ENCODE measurements at places on chromosomes 13 and 19.

DNA sequence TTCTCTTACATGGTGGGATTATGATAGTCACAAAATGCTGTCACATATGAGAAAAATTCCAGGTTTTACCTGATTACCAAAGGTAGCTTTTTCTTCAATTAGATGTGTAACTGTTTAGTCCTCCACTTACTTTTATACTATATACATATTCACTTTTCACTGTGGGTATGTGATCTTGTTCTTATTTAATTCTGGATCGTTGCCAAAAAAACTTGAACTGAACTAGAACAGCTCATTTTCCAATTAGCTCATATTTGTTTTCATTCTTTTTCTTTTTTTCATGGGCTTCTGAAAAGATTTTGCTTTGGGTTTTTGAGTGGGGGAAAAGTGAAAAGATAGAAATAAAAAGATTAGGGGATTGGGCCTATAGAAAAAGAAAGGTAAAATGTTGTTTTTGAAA, 291.9 kb downstream of the NDFIP2 start:
- no peak for DNase-seq

DNA sequence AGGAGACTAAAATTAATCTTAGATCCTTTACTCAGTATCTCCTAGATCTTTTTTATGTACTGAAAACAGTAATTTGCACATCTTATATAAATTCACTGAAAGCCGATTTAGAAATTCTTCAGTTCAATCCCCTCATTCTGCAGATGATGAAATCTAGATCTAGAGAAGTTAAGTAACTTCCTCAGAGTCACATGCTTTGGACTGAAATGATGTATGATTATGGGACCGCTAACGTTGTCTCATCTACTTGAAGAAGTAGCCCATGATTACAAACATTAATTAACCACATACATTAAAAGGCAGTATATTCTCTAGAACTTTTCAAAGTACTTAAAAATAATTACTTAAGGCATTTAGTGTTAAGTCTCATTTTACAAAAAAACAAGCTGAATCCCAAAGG, 37.8 kb downstream of the ELF1 start:
- DNase-seq = no peak

DNA sequence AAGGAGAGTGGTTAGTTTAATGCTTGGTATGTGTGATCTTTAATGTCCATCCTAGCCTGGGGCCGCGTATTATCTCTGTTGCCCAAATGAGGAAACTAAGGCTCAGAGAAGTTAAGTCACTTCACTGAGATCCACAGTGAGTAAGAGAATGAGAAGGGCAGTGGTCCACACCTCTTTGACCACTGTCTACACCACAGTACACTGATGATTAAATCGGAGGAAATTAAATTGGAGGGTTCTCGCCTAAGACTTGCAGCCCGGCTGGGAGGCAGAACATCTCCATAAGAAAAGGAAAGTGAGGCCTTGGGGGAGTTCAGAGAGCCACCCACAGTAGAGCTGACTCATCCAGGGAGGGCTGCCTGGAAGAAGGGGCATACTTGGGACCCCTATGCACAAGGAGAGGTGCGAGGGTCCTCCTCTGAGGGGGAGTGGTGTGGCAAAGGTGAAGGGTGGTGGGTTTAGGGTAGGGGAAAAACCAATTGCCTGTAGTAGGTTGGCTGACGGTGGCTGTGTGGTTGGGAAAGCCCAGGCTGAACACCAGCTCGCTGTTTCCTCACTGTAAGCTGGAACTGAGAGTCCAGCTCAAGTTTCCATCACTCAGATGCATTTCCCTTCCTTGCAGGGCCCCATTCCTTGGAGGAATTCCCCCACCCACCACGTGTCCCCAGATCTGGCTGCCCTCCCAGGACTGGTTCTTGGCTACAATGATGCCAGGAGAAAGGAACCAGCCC, 15.0 kb upstream of the DHRS12 start:
- no peak for DNase-seq

DNA sequence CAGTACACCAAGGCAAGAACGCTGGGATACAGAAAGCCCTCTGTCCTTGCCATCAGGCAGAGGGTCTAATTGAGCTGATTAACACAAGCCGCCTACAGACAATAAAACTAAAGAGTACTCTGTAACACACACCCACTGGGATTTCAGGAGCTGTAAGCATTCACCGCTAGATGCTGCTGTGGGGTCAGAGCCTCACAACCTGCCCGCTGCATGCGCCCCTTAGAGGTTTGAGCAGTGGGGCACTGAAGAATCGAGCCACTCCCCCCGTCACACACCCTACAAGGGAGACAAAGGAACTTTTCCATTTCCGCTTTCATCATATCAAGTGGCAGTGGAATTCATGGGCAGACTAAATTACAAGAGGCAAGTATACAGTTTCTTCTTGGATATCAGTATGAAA, 1080.6 kb downstream of the PCDH17 start:
- DNase-seq = no peak

DNA sequence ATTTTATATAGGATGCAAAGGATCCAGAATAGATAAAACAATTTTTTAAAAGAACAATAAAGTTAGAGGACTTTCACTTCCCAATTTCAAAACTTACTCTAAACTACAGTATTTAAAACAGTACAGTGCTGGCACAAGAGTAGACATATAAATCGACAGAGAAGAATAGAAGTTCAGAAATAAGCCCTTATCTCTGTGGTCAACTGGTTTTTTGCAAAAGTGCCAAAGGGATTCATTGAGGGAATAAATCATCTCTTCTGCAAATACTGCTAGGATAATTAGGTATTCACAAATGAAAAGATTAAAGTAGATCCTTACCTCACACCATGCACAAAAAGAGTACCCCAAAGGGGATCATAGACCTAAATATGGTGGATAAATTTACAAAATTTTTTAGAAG, 431.0 kb upstream of the HTR2A start:
- no peak for DNase-seq

- peak; percentile 10 for DNase-seq
Measured at GRCh38 chr13:33312150-33312860, 26.8 kb upstream of the STARD13 start.

- DNase-seq = peak; percentile 96
Measured at GRCh38 chr19:13162724-13163608, 12.8 kb downstream of the IER2 start.

GRCh38 chr19:5917431-5918107, 3.5 kb downstream of the CAPS start:
- DNase-seq = no peak
